Peyer's patch (tissue), 4 donors: ENCODE measurements at places on chromosomes 3 and 15. TPM values are rescaled to one million over a fixed set of nuclear protein-coding genes. Genes with fewer than 3 reads are reported as not detected.

The SH3GL3 gene
- not detected for total RNA-seq

The GREM1 gene
- 4.9 TPM for total RNA-seq

The AGTR1 gene
- total RNA-seq: 1.2 TPM

The GRK7 gene
- not detected for total RNA-seq

The PRSS50 gene
- not detected for total RNA-seq

The MESP2 gene
- not detected for total RNA-seq

The RLBP1 gene
- not detected for total RNA-seq

The ITPR1 gene
- 20.6 TPM for total RNA-seq

The CLDN16 gene
- total RNA-seq: not detected

The CD96 gene
- total RNA-seq: 11.6 TPM
